ENCODE measurements at places on chromosomes 4 and X.
A peak's percentile ranks its signal among the peaks of the same experiment; 100 is the strongest.

DNA sequence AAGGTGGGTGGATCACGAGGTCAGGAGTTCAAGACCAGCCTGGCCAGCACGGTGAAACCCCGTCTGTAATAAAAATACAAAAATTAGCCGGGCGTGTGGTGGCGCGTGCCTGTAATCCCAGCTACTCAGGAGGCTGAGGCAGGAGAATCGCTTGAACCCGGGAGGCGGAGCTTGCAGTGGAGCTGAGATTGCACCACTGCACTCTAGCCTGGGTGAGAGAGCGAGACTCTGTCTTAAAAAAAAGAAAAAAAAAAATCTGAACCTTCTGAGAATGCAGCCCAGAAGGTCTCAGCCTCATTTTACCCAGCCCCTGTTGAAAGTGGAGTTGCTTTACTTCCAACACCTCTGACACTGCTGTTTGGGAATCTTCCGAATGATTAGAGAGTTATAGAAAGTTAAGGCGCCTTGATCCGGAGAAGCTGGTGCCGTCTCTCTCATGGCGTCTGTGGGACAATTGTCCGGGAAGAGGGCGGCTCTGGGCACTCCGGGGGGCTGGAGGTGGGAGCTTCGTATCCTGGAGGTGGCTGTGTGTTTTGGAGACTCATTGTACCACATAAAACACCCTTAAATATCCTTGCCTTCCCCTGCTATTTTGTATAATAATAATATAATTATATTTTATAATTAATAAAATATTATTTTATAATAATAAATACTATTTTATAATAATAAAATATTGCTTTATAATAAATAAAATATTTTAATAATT, 92.7 kb upstream of the PPP2R3B start:
- no peak for DNase-seq

GRCh38 chr4:188110741-188111471, 1.5 kb upstream of the TRIML2 start:
- DNase-seq = no peak

DNA sequence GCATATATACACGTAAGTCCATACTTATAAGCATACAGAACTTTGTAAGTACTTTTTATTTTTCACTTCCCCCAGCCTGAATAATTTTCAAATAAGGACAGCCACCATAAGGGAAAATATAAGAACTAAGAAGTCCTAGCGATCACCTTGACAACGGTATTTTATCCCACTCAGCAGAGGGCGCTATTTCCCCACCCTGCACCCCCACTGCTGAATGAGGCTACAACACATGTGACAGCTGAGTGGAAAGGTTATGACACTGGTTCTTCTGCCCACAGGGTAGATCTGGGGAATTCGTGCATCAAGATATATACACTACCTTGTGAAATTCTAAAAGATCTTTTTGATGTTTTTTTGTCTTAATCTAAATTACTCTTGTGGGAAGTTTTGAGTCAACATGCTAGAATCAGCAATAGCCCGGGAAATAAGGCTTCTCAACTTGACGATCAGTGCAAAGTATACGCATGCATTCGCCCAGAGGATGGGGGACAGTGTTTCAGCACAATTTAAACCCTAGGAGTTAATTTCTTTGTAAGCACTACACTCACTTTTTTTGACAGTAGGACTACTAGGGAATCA, 151.5 kb downstream of the CORIN start:
- peak; percentile 71 for DNase-seq

DNA sequence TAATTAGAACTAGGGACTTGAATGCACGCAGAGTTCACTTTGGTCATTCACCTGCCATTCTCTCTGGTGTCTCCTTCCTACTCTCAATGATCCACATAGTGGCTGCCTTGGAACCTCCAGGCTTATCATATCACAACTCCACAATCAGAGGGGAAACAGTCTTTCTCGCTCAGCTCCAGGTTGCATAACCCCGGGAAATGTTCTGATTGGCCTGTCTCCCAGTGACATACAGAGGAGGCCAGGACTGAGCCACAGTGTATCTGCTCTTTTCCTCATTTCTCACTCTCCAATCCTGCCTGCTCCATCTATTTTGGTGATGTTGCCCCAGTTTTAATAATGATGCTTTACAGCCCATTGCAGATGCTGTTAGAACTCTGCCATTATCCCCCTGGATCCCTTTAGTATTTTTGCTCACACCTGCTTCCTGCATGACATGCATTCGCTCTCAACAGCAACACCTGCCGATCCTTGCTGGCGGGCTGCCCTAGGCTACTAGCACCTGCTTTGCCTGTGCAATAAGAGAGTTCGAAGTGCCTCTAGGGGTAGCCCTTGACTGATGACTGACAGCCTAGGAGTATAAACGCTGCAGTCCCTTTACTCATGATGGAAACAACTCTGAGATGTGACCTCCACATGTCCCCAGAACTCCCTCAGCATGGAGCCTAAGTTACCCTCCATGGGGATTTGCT, 211.3 kb upstream of the RPS6KA3 start:
- no peak for DNase-seq

GRCh38 chr4:185591679-185592141, 56.4 kb upstream of the PDLIM3 start:
- no peak for DNase-seq

DNA sequence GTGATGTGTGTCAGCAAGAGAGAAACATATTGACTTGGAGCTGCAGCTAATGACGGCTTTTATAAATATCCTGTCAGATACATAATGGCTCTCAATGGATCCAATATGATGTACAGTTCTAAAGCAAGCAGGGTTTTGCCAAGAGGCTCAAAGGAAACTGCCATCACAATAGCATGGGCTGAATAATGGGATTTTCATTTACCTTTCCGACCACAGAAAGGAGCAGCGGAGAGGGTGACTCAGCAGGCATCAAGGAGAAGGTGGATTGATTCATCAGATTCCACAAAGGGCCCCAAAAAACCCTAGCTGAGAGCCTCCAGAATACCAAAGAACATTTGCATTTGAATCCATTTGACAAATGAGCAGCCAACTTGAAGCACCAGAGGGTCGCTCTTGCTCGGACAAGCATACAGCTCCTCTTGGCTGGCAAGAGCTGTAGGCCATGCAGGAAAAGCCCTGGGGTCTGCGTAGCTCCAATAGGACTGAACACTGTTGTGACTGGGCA, 355.7 kb upstream of the NOCT start:
- DNase-seq = no peak

- DNase-seq = no peak
Observed at GRCh38 chr4:16508968-16509367, 282.7 kb upstream of the TAPT1 start.

- DNase-seq = no peak
Observed at GRCh38 chr4:19879330-19879729, 372.4 kb upstream of the SLIT2 start.

DNA sequence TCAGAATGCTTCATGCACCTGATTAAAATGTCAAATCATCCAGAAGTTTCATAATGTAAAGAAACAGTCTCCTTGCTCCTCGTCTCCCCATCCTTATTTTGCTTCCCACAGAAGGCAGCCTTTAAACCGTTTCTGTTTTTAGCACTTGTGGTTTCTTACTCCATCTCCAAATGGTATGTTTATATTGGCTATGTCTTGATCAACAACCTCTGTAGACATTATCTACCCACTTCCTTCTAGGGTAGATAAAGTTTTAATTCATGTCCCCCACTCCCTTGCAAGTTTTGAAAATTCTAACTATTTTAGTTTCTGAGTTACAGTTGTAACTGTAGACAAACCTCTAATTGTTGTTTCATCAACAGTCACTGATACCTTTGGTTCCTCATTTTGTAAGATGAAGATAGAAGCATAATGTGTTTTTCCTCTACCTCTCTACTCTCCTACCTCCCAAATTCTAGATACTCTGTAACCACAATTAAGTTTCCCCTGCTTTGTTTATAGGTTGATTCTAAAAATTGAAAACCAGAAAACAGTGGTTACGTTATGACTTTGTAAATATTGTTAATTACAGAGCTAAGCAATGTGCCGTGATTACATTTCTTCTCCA, 291.7 kb upstream of the GATB start:
- no peak for DNase-seq

DNA sequence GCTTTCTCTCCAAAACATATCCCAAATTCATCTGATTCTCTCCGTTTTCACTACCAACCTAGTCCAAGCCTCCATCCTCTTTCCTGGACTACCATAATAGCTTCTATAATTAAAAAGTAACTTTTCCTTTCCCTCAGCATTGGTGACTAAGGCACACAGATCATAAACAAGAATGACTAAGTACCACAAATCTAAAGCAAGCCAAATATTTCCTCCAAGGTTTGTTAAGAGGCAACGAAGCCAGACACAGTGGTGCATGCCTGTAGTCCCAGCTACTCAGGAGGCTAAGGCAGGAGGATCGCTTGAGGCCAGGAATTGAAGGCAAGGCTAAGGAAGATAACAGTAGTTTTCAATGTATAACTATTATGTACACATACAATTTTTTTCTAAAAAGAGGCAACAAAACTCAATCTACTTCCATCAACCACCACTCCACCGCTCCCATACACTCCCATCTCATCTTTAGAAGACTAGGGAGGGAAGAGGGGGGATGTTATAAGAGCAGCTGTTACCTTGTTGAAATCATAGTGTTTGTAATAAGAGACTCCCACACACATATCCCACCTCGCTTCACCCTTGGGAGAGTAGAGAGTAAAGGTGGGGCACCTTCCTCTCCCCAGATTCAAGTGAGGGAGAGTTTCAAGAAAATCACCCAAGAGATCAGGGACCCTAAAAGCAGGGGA, 4.2 kb upstream of the JCHAIN start:
- no peak for DNase-seq

- no peak for DNase-seq
Observed at GRCh38 chr4:100170986-100171385, 19.3 kb downstream of the DDIT4L start.

GRCh38 chr4:184313702-184314659, 96.3 kb upstream of the ENPP6 start:
- DNase-seq = no peak

- DNase-seq = no peak
Observed at GRCh38 chrX:44596277-44596676, 53.6 kb upstream of the FUNDC1 start.

GRCh38 chrX:46917622-46918021, 5.4 kb downstream of the JADE3 start:
- no peak for DNase-seq

DNA sequence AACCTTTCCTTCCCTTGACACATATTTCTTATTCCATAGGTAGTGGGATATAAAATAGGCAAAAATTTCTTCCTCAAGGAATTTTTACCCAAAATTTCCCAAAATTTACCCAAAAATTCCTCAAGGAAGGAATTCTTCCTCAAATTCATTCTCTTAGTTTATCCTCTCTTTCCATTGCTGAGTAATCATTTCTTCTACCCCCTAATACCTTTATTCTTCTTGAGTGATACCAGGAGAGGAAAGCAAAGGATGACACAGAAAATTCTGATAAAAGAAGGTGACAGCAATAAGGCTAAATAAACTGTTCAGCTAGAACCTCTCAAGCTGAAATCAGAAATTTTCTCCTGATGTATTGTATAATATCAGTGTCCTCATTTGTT, 191.4 kb upstream of the MAB21L2 start:
- DNase-seq = no peak

DNA sequence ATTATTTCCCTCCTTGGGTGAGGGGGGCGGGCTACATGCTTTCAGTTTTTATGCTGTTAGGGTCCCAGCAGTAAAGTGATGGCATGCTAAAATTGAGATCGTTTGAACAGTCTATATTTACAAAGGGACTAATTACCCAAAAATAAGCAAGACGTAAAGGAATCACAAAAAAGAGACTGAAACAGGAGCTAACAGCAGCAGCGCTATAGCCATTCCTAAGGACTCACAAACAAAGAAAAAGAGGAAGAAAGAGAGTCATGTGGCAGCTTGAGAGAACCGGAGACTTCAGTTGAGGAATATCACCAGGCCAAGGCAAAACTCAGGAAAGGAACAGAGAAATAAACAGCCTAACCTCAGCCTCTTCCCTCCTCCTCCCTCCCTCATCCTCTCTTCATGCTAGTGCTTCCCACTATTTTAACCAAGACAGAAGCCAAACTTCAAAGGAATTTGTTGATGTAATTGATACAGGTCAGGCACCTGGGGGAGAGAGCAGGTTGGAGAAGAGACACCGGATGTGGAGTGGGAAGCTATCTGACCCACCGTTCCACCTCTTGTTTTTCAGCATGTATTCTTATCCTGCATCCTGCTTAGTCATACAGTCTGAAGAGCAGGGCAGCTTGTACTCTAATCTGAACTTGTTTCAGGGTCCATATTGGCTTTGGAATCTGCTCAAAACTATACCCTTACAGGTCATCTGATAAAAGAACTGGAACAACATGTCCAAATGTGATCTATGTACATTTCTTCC, 383.7 kb downstream of the NAF1 start:
- no peak for DNase-seq

DNA sequence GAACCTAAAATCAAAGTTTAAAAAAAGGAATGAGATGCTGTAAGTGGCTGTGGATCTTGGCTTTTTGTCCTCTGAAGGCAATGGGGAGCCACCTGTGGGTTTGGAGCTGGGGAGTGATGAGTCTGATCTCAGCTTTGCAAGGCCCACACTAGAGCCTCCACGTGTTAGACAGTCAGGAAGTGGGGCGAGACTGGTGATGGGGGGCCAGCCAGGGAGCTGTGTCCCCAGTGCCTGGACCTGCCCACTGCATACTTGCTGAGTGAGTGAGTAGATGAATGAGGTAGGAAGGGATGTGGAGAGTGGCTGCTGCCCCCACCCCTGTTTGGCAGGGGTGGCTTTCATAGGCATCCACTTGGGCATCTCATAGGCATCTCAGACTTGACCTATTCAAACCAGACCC, 84.0 kb downstream of the NHSL2 start:
- no peak for DNase-seq

DNA sequence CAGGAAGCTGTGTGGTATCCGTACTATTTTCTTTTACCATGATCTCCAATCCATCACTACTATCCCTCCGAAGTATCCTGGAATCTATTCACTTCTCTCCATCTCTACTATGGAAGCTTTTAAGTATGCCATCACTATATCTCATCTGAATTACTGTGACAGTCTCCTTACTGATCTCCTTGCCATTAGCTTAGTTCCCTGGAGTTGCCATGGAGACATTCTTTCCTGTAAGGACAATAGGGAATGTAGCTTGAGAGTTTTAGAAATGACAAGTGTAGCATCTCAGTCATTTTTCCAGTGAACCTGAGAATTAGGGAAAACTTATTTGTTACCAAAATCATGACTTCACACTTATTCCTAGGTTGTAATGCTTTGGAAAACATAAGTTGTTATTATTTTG, 86.3 kb downstream of the HPGD start:
- DNase-seq = no peak

- no peak for DNase-seq
Observed at GRCh38 chr4:14143892-14144291, 516.4 kb upstream of the BOD1L1 start.

DNA sequence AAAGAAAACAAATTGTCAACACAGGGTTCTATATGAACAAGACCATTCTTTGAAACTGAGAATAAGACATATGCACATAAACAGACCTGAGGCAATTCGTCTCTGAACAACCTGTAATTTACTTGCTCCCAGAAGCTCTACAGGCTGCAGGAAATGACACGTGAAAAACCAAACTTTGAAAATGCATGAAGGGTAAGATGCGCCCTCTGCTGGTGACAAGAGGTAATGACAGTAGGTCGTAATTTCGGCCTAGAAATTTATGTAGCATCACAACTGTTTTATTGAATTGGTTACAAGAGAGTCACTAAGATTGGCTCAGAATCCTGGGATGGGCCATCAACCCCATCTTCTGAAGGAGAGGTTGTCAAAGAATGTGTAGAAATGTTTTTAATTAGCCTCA, 276.5 kb downstream of the PPP4R3C start:
- peak; percentile 68 for DNase-seq

GRCh38 chrX:84046403-84046984, 141.5 kb downstream of the RPS6KA6 start:
- peak; percentile 5 for DNase-seq

- DNase-seq = peak; percentile 80
Observed at GRCh38 chrX:20461576-20461975, 194.9 kb upstream of the RPS6KA3 start.

- DNase-seq = no peak
Observed at GRCh38 chrX:30230395-30230794, at the start of gene MAGEB3. MAGEB3 (plus strand) TSS chrX:30230657; CDS start chrX:30235925, 5,268 bp downstream.

Measured in SJCRH30 (cell line).